ENCODE measurements at places on chromosomes 7 and 10. TPM values are rescaled to one million over a fixed set of nuclear protein-coding genes. Genes with fewer than 3 reads are reported as not detected.
A peak's percentile ranks its signal among the peaks of the same experiment; 100 is the strongest.

- H3K4me1 ChIP-seq: no peaks in the 10 kb centered on the region
- no peak overlapping the region for H3K4me3 ChIP-seq
- H3K27ac ChIP-seq: no peak overlapping the region
- no peaks in the 10 kb centered on the region for H3K27me3 ChIP-seq
- DNase-seq: no peak
Observed at GRCh38 chr10:2077231-2077630, 339.9 kb upstream of the ADARB2 start.

- no peak for DNase-seq
- H3K36me3 ChIP-seq: no peaks in the 10 kb centered on the region
- H3K4me3 ChIP-seq: no peak overlapping the region
- no peaks in the 10 kb centered on the region for H3K27me3 ChIP-seq
Observed at GRCh38 chr7:101563198-101563901, 65.7 kb downstream of the MYL10 start.

DNA sequence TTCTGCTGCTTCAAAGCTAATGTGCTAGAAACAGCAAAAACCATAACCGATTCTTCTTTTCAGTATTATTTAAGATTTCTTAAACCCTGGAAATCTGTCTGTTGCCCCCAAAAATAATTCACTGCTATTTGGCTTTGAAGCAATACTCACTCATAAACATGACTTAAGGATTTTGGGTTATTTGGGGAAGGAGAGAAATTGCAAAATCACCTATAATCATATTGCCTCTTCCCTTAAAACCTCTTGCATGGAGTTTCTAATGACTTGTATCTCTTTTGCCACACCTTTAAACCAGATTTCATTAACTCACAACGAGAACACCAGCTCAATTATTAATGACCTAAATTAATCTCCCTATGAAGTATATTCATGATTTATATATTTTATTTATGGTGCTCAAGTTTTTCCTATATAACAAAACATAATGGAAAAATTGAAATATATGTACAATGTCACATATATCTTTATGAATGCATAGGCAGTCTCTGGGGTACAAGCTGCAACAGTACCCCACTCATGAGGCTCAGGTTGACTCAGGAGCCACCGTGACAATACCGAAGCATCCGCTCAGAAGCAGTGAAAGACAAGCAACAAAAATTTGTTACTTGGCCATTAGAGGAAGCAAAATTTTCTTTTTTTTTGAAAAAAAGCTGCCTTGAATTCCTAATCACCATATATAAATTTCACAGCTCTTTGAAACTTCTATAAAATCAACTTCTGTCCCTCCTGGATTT, 3.0 kb downstream of the NAMPT start:
- H3K36me3 ChIP-seq: no peaks in the 10 kb centered on the region
- H3K27me3 ChIP-seq: no peaks in the 10 kb centered on the region
- H3K4me1 ChIP-seq: peaks cover 5% of the 10 kb centered on the region
- H3K4me3 ChIP-seq: no peak overlapping the region
- DNase-seq: no peak

The CALHM2 gene
- total RNA-seq: 46.5 TPM

DNA sequence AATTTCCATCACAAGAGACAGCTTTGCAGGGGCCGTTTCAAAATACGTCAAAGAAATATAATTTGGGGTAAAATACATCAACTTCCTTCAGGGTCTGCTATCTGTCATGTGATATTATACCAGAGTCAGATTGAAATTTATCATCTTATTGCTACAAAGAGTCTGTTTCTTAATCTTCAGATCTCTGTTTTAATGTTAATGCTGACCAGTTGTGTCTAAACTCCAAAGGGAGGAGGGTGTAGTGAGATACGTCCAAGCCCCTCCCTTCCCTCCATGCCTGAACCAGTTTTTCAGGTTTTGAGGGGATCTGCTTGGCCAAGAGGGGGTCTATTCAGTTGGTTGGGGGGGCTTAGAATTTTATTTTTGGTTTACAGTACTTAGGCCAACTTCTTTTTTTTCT, 891.6 kb downstream of the GRM8 start:
- no peak overlapping the region for H3K4me3 ChIP-seq
- H3K36me3 ChIP-seq: no peaks in the 10 kb centered on the region
- no peak for DNase-seq
- H3K27me3 ChIP-seq: no peaks in the 10 kb centered on the region

GRCh38 chr10:34135515-34135914, 679.6 kb downstream of the PARD3 start:
- H3K27ac ChIP-seq: no peak overlapping the region
- peaks cover 6% of the 10 kb centered on the region for H3K4me1 ChIP-seq
- DNase-seq: no peak
- H3K27me3 ChIP-seq: no peaks in the 10 kb centered on the region
- H3K4me3 ChIP-seq: no peak overlapping the region

DNA sequence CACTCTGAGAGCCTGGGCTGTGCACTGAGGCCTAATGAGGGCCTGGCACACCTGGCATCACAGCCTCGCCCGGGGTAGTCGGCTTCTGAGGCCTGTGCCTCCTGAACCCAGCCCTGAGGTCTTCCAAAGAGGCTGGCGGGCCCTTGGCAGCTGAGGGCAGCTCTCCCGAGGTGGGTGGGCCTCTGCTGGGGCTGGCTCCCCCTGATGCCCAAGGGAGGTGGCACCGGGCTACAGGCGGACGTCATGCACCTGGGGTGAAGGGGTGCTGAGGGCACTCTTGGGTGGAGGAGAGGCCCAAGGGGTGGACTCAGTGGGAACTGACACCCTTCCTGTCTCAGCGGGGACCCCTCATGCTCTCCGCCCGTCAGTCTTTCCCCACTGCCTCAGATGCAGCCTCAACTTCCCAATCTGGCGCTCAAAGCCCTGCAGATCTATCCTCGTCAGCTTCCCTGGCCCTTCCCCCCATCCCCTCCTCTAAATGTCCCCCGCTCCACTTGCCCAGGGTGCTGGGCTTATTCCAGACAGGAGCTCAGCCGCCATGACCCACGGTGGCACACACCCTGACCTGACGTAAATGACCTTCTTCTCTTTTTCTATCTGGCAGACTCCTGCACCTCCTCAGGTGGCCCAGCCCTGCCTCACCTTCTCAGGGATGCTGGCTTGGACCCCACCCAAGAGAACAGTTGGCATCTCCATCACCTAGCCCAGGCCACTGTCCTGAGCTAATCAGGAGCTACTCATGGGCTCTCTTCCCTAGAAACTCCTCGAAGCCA, 38.2 kb downstream of the MYL10 start:
- H3K27me3 ChIP-seq: no peaks in the 10 kb centered on the region
- no peak overlapping the region for H3K4me3 ChIP-seq
- no peak for DNase-seq
- H3K4me1 ChIP-seq: no peaks in the 10 kb centered on the region

- no peak overlapping the region for H3K27ac ChIP-seq
- peaks cover 5% of the 10 kb centered on the region for H3K4me1 ChIP-seq
- no peak for DNase-seq
- H3K4me3 ChIP-seq: no peak overlapping the region
- H3K27me3 ChIP-seq: no peaks in the 10 kb centered on the region
- no peaks in the 10 kb centered on the region for H3K36me3 ChIP-seq
Observed at GRCh38 chr7:25628446-25628845, 400.2 kb upstream of the NPVF start.

The CYP26C1 gene
- total RNA-seq: not detected

The AKR1C4 gene
- total RNA-seq: not detected

DNA sequence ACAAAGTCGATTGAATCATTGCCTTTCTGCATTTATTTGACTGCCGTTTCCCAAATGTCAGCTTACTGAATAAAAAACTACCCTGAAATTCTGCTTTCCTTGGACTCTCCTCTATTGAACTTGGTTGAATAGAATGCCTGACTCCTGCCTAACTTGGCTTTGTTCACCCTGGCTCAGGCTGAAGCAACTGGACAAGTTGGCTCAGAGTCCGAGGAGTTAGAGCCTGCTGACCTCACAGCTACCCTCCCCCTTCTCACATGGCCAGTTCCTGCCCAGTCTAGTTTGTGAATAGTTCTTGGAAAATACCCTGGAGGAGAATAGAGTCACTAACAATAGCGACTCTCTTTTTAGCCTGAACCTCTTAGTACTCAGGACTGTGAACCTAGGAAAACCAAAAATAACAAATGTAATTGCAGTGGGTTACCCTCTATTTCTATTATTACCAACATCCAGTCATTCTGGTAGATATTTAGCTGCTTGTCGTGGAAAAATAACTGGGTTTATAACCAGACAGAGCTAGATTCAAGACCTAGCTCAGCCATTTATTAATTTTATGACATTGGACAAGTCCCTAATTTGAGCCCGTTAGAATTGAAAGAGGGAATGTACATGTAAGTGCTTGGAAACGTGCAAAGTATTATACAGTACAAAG, 17.3 kb upstream of the NRBF2 start:
- H3K27me3 ChIP-seq: no peaks in the 10 kb centered on the region
- H3K27ac ChIP-seq: no peak overlapping the region
- peak; percentile 84 for DNase-seq
- no peaks in the 10 kb centered on the region for H3K36me3 ChIP-seq
- no peaks in the 10 kb centered on the region for H3K4me1 ChIP-seq
- no peak overlapping the region for H3K4me3 ChIP-seq

- no peaks in the 10 kb centered on the region for H3K27me3 ChIP-seq
- no peak overlapping the region for H3K4me3 ChIP-seq
- H3K27ac ChIP-seq: no peak overlapping the region
- no peak for DNase-seq
- H3K36me3 ChIP-seq: no peaks in the 10 kb centered on the region
- no peaks in the 10 kb centered on the region for H3K4me1 ChIP-seq
Observed at GRCh38 chr10:36188461-36188860, 546.4 kb upstream of the FZD8 start.

DNA sequence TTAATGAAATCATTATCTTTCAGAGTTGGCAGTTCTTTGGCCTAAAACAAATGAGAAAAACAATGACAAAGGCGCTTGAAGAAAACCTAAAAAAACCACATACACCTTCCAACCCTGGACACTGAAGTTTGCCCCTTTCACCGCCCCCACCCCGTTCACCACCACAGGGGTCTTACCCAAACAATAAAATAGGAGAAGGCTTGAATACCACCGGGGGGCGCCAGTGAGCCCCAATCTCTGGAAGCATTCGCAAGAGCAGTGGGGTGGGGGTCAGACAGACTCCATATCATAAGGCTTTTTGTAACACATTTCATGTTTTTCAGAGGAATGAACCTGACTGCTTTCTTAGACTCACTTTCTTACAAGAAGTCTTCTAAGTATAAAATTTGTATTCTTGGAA, 163.6 kb downstream of the PIP4K2A start:
- peaks cover 1% of the 10 kb centered on the region for H3K4me1 ChIP-seq
- H3K4me3 ChIP-seq: no peak overlapping the region
- no peak overlapping the region for H3K27ac ChIP-seq
- no peaks in the 10 kb centered on the region for H3K27me3 ChIP-seq
- no peak for DNase-seq

DNA sequence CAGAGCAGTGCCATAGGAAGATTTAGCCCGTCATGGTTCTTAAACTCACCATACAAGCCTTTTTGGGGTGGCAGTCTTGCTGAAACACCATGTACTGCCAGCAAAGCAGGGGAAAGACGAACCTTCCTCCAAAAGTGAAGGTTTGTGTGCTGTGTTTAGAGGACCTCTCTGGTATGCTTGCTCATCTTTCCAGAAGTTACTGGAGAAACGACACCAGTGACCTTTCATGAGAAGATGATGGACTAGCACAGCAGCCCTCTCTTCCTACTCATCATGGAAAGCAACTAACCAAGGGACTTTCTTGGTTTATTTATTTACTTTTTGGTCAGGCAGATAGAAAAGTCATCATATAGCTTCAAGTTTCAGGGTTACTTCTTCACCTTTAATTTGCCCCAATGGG, 247.4 kb downstream of the PTEN start:
- no peak for DNase-seq
- no peaks in the 10 kb centered on the region for H3K4me1 ChIP-seq
- no peak overlapping the region for H3K4me3 ChIP-seq
- H3K27ac ChIP-seq: no peak overlapping the region

DNA sequence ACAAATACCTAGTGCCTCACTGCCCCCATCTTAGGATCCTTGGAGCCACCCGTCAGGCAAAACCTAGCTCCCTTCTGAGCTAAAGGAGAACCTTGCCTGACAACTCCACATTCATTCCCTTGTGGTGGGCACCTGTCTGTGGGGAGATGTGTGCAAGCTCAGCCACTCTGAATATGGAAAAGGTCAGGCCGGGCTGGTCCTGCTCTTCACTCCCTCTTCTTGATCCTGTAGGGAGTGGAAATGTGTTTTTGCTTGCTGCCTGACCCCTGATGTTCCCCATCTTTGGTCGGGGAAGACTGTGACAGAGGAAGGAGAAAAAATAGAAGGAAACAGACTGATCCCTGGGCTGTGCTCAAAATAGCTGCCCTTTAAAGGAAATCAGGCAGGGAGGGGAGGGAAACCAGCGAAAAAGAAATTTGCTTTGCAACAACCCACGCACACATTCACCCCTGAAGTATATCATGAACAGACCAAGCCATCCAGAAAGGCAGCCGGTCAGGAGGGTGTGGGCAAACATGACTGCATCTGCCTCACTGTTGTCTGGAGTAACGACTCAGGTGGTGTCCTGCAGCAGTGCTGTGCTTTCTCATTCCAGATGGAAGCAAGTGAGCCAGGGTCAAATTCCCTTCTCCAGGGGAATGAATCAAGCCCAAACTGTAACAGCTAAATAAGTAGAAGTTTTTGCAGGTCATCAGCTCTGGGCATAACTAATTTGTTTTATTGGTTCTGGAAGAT, 74.0 kb downstream of the SCRN1 start:
- H3K4me1 ChIP-seq: no peaks in the 10 kb centered on the region
- H3K27me3 ChIP-seq: no peaks in the 10 kb centered on the region
- peak overlapping the region; percentile 22 for H3K27ac ChIP-seq
- no peak overlapping the region for H3K4me3 ChIP-seq

DNA sequence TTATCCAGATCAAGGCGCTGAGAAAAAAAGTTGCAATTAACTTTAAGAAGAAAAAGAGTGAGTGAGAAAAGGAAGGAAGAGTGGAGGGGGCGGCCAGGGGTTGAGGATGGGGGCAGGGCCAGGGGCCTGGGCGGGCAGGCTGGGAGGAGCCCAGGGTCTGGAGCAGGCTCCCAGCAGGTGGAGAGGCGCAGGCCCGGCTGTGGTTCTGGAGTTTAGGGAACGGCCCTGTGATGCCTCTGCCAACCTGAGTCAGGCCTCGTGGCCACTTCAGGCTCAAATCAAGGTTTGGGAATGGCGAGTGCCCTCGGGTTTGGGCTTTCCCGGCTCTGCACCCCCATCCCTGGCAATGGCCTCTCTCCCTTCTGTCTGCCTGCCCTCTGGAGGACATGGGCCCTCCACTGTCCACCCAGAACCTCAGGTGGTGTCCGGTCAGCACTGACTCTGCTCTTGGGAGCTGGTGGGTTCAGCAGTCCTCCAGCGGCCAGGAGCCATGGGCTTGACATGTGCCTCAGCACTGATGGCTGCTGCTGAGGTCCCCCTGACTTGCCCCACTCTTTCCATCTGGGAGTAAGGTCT, 41.0 kb upstream of the EMX2 start:
- no peak for DNase-seq
- H3K36me3 ChIP-seq: no peaks in the 10 kb centered on the region
- no peak overlapping the region for H3K4me3 ChIP-seq
- H3K27me3 ChIP-seq: no peaks in the 10 kb centered on the region
- H3K4me1 ChIP-seq: peaks cover 6% of the 10 kb centered on the region
